RPMI8226 (cell line): ENCODE measurements at places on chromosomes 4 and X.
A peak's percentile ranks its signal among the peaks of the same experiment; 100 is the strongest.

GRCh38 chr4:2489841-2490552 lies 21.1 kb downstream of the RNF4 start:
- DNase-seq = no peak

- DNase-seq = no peak
Measured at GRCh38 chr4:7207628-7208231, 15.4 kb downstream of the SORCS2 start.

- DNase-seq = no peak
Measured at GRCh38 chr4:94653095-94653649, 104.6 kb upstream of the BMPR1B start.

DNA sequence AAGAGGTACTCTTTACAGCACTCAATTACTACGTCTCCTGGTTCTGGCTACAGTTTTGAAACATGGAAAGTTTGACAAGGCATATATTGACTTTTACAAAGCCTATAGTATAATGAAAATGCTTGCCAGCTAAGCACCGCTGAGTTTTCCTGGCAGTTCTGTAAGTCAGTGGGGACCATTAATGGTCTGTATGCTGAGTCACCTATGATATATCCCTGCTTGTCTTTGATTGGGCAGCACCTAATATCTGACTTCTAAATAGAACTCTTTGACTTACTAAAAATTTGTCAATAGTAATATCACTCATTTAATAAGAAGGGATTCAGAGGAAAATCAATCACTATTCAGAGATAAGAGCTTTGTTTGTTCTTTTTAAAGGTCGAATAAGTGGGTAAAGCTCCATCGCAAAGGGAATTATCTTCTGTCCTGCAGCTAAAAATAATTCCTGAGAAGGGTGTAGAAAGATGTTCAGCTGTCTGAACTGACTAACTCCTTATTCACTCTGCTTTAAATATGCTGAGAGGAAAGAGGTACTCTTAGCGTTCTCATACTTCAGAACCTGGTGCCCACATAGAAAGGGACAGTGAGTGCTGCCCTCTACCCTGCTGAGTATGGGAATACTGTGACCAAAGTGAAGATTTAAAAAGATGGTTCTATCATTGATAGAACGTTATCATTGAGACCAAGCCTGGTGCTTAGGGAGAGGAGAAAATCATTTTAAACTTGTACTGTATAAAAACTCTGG lies 959 bp downstream of the SMPX start:
- no peak for DNase-seq

GRCh38 chrX:40057405-40057804 lies 40.4 kb downstream of the BCOR start:
- no peak for DNase-seq

DNA sequence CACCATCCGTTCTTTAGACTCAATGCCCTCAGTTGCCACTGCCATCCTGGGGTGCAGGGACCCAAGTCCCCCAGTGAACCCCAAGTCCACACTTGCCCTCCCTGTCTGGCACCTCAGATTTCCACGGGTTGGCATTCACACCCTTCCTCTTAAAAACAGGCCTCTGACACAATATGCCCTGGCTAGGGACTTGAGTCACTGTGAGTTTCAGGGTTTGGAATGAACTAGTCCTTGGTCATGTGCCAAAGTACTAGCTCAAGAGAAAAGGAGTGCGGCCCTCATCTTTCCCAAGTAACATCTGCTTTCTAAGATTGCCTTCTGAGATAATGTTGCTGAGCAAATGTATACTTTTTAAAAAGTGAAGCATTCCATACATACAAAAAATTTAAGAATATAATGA lies 134.0 kb downstream of the MID1 start:
- DNase-seq = no peak

DNA sequence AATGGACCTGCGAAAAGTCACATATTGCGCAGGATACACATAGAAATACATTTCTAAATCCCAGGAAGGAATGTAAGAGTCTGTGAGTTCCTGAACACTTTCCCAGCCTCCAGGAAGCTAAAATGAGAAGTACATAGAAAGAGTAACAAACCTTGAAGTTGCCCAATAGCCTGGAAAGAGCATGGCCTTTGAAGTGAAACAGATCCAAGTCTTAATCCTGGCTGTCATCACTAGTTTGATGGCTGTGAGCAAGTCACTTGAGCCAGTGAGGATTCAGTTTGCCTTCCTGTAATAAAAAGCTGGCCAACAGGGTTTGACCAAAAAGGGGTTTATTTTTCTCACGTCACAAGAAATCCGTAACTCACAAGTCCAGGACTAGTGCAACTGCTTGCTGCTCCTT lies 69.8 kb downstream of the ARHGEF38 start:
- no peak for DNase-seq

DNA sequence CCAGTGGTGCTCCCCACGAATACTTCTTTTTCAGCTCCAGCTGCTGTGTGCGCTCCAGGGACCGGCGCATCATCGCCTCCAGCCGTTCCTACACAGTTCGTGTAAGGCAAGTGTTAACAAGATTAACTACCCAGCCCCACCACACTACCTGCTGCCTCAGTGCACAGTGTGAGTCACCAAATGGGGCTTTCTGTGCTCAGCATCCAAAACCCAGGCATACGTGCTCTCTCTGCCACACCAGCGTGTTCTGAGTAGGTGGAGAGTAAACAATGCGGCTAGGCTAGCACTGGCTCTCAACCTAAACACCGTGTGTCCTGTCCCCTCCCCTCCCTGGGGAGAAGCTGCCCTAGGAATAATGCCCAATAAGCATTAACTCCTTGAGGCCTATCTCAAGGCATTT lies 60.0 kb downstream of the MAP7D2 start:
- no peak for DNase-seq

DNA sequence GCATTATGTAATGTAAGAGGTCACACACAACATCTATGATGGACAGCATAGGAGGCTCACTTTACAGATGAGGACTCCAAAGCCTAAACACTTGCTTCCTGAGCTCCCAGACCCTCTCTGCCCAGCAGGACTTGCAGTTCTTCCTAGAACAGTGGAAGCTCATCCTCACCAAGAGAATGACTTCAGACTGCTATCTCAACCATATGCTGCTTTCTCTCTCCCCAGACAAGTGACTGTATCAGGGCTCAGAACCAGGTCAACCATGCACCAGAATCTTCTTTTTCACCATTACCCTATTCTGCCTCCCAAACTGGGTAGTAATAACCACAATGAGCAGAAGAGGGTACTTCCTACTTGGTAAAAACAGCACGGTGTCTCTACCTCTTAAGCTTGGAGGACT lies 12.2 kb downstream of the RNF150 start:
- no peak for DNase-seq

- no peak for DNase-seq
Measured at GRCh38 chr4:78360466-78360865, 191.1 kb upstream of the ANXA3 start.

DNA sequence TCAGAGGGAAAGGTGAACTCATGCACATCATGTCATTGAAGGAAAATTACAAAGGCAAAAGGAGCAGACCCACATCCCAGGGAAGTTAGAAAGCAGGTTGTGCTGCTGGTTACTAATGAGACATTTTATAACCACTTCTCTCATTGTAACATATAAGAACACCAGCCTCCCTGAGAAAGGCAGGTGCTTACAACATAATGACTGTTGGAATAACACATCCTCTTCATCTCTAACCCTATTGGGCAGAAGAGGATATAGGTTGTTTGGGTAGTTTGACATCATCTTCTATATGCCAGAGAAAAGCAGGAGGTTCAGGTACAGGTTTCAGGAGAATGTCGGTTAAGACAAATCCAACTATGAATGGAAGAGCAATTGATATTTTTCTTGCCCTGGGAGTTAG lies 77.6 kb downstream of the MAOA start:
- DNase-seq = no peak

DNA sequence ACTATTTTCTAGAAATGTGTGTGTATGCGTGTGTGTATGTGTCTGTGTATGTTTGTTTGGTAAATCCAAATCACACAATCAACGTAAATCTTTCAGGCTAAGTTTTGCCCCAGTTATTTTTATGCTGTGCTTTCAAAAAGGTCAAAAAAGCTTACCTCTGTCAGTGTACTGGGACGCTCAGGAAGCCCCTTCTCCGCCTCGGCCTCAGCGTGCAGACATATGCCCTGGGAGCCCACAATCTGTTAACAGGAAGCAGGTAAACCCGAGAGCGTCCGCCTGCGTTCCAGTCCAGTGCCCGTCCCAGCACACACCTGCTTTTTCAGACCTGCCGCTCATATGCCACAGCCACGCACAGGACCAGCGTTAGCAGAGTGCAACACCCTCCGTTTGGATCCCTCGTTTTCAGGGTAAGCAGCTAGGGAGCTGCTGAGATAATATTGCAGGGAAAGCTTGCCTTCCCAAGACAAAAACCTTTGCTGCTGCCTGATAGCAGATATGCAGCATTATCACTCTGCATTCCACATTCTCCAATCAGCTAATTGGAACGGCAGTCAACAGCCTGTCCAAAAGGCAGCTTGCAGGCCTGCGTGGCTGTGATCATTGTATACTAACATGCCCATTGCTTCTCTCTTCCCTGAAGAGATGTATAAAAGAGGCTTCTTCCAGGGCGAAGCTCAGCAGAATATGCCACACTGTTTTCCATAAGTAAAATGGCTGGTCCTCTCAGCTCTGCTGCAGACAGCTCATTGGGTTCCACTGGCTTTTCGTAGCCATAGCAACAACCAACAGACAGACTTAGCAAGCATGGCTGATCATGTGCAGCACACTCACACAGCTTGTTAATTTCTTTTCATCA lies at the start of gene SORBS2:
Gene SORBS2 (minus strand): TSS at position 686 of the 856 bp plus-strand sequence. CDS start 121,623 bp downstream, outside the sequence.
- DNase-seq = peak; percentile 32

DNA sequence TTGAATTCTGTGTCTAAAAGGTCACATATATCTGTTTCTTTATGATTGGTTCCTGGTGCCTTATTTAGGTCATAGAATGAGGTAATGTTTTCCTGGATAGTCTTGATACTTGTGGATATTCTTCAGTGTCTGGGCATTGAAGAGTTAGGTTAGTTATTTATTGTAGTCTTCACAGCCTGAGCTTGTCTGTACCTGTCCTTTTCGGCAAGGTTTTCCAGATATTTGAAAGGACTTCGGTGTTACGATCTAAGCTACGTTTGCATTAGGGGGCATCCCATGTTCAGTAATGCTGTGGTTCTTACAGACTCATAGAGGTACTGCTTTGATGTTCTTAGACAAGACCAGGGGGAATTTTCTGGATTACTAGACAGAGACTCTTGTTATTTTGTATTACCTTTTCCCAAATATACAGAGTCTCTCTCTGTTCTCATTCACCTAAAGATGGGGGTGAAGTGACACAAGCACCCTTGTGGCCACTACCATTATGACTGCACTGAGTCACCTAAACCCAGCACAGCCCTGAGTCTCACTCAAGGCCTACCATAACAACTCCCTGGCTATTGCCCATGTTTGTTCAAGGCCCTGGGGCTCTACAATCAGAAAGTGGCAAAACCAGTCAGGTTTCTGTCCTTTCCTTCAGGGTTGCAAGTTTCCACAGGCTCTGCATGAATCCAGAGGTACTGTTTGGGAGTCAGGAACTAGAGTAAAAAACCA lies 30.1 kb upstream of the CYSLTR1 start:
- no peak for DNase-seq

- DNase-seq = no peak
Measured at GRCh38 chr4:24230955-24231354, 341.1 kb upstream of the PPARGC1A start.

GRCh38 chr4:168651864-168652263 lies 155.0 kb downstream of the PALLD start:
- no peak for DNase-seq

- DNase-seq = no peak
Measured at GRCh38 chrX:121571333-121571732, 523.9 kb downstream of the GLUD2 start.

DNA sequence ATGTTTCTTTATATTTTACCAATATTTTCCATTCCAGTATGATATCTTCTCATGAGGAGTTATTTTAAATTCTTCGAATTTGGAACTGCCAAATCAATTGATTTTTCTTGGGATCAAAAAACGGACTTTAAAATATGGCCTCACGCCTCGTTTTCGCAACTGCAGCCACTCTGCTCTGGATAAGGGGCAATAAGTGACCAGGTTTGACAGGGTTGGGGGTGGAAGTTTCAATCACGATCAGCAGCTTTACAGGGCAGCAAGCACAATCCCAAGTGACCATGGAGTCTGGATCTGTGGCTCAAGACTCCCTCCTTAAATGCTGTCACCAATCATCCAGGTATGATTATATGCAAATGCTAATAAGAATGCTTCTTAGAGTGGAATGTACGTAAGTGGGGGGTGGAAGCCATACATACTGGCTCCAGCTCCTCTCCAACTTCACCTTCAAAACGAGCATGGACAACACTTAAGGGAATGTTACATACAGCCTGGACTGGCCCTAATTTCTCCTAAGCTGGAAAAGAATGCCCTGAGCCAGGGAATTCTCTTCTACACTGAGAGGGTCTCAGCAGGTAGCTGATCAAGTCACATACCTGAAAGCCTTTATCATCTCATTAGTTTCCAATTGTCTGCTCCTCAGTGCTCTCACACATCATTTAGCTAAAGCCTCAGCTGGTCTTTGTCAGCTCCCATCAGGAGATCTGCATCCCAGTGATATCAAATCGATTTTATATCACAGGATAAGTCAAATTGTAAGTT lies 176.9 kb upstream of the DCAF8L1 start:
- no peak for DNase-seq

DNA sequence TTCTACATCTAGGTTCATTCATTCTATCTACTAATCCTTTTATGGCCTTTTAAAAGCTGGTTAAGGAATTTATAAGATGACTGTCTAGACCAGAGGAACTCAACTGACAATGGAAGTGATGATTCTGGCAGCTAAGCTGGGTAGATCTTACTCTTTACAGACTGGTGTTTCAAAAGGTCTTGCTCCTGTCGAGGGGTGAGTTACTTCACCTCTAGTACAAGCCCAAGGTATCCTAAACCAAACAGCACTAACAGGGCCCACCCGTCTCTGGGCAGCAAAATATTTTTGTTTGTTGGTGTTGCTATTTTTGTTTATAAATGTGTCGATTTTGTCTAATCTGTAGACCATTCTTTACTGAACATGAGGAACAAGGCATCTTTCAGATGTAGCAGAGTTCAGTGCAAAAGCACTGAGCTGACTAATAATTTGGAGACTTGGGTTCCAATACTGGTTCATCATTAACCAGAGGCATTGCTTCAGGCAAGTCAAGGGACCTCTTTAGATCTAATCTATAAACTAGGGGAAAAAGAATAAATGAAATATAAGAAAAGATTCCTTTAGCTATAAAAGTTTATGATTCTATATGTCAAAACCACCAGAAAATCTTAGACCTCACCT lies 90.3 kb upstream of the FRG1 start:
- DNase-seq = no peak

DNA sequence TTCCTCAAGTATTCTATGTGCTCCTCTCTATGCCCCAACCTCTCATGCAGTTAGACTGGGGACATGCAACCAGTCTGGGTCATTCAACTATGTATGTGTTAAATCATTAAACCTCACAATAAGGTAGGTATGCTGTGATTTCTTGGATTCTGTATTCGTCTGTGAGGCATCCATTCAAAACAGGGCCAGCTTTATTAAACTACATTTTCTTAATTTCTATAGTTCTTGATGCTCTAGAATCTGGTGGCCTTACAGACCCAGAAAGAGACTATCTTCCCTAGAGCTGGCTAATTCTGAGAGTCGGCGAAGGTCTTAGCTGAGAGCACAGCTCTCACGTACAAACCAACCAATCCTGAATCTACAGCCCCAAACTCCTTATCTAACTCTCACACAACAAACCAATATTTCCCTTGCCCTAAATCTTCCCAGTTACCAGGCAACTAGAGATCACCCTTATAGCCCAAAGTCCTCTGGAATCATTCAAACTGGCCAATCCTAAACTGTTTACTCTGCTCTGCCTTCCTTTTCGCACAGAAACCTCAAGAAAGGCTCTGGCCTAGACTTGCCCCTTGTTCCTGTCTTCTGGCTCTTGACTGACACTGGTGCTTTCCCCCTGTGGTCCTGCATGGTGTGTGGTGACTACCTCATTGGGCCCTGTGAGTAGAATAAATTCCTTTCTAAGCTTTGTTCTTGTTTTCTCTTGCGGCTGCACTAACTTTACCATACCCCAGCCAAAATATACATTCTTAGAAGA lies 203.5 kb upstream of the TET2 start:
- no peak for DNase-seq
